Stimulated activated CD4-positive, alpha-beta T cell treated with anti-CD3 and anti-CD28 coated beads, TNF-alpha, amount 100 ng/mL, for 24 hours (primary cell): ENCODE measurements at places on chromosomes 5 and 9.

DNA sequence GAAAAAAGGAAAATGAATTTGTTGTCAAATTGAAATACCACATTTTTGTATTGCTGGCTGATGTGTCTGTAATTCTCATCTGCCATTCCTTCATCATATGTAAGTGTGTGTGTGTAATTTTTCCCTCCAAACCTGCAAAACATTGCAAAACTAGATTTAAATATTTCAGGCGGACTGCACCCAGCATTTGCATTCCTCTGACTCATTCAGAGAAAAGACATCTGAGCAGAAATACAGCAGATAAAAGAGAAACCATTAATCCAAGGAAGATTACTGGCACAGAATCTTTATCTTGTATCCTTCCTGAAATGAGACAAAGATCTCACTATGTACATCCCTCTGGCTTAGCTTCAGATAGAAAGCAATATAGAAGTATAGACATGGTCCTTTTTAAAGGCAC, 275.3 kb downstream of the TMEM38B start:
- no peak for DNase-seq

GRCh38 chr5:140570488-140570887, 5.9 kb downstream of the SLC35A4 start:
- DNase-seq, result no peak

GRCh38 chr5:151427258-151427657, 20.1 kb upstream of the SLC36A1 start:
- no peak for DNase-seq

GRCh38 chr5:18244309-18244708, 610.0 kb downstream of the TAF11L14 start:
- DNase-seq, result no peak

DNA sequence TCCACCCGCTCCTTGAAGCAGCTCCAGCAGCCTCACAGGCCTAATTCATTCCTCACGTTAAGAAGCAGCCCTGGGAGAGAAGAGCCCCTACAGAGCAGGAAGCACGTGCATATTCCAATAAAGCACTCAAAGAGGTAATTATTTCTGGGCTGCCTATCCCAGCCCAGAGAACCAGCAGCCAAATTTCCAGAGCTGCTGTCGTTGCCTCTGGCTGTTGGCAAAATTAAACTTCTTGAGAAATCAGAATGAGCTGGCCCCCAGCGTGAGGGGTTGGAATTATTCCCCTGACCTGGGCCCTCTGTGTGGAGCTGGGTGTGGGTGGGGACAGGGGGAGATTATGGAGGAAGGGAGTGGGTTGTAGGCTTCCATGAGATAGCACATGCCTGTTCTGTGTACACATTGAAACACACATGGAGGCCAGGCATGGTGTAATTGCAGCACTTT, 86.8 kb upstream of the HSPA9 start:
- DNase-seq, result no peak
